ENCODE measurements at places on chromosomes 2 and 18.

- DNase-seq = no peak
Measured at GRCh38 chr18:1019191-1019590, 114.5 kb downstream of the ADCYAP1 start.

GRCh38 chr2:238731961-238732360, 115.9 kb upstream of the TWIST2 start:
- no peak for DNase-seq

DNA sequence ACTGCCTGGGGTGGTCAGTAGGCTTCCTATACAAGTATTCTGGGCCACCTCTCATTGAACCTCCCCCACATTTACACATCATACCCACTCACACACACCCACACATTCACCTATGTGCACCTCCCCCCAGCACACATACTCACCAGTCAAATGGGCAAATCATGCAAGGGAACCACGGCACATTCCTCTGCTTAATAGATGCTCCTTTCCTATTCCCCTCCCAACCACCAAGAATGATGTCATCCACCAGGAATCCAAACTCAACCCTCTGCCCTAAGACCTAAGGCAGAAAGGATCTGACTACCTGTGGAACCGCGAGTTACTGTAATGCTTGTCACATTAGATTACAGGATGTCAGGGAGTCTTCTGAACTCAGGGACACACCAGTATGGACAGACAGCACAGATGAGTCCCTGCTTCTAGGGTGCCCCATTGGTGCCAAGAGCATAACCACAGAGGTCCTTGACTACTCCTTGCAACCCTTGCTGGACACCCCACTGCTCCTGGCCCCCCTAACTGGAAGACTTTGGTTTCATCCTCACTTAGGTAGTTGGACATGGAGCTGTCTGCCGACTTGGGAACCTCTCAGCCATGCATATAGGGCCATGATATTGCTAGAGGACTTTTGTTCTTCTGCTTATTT, 21.5 kb upstream of the CAB39 start:
- DNase-seq = no peak

DNA sequence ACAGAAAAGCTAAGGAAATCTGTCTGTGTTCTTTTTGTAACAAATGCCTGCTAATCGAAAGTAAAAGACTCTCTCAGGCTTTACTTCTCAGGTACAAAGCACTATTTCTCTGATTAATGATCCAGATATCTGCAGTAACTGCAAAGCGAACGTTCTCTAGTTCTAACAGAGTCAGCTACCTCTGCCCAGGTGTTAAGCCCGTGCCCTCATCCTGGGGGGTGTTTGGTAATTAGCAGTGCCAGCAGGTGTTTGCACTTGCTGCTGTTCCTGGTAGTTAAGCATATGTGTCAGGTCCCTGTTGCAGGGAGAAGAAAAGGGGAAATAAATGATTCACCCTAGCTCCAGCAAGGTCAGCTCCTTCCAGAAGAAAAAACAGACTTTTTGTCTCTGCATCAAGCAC, 58.8 kb upstream of the CRIM1 start:
- DNase-seq = no peak

Measured in retina (tissue), 1 donor.